ENCODE measurements at places on chromosomes 5 and 9. TPM values are rescaled to one million over a fixed set of nuclear protein-coding genes. Genes with fewer than 3 reads are reported as not detected.

- no peaks in the 10 kb centered on the region for H3K27me3 ChIP-seq
- no peak for DNase-seq
- H3K4me3 ChIP-seq: no peak overlapping the region
- no peaks in the 10 kb centered on the region for H3K36me3 ChIP-seq
These were observed 75.8 kb upstream of the ORM1 start for GRCh38 chr9:114247077-114247476.

IRX4 gene
- not detected for total RNA-seq

GRCh38 chr5:171633776-171634470, 151.7 kb upstream of the SMIM23 start:
- no peak overlapping the region for H3K27ac ChIP-seq
- H3K27me3 ChIP-seq: peaks cover 19% of the 10 kb centered on the region
- H3K4me3 ChIP-seq: no peak overlapping the region
- H3K36me3 ChIP-seq: no peaks in the 10 kb centered on the region

PIP5KL1 gene
- 2.9 TPM for total RNA-seq

DNA sequence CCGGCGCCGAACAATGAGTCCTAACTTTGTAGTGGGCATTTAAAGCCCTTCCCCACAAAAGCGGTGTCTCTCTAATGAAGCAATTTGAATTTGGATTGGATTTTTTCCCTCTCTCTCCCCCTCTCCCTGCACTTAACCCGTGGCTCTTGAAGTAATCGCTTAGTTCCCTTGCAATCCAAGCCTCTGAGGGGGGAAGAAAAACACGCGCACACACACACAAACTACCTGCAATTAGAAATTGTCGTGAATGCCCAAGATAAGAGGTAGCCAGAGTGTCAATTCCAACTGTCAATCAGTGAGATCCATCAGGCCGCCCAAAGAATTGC, 1.2 kb downstream of the LHX6 start:
- H3K4me1 ChIP-seq: peaks cover 10% of the 10 kb centered on the region
- H3K36me3 ChIP-seq: no peaks in the 10 kb centered on the region
- peaks cover 47% of the 10 kb centered on the region for H3K27me3 ChIP-seq
- no peak for DNase-seq
- peak overlapping the region; percentile 7 for H3K4me3 ChIP-seq

DNA sequence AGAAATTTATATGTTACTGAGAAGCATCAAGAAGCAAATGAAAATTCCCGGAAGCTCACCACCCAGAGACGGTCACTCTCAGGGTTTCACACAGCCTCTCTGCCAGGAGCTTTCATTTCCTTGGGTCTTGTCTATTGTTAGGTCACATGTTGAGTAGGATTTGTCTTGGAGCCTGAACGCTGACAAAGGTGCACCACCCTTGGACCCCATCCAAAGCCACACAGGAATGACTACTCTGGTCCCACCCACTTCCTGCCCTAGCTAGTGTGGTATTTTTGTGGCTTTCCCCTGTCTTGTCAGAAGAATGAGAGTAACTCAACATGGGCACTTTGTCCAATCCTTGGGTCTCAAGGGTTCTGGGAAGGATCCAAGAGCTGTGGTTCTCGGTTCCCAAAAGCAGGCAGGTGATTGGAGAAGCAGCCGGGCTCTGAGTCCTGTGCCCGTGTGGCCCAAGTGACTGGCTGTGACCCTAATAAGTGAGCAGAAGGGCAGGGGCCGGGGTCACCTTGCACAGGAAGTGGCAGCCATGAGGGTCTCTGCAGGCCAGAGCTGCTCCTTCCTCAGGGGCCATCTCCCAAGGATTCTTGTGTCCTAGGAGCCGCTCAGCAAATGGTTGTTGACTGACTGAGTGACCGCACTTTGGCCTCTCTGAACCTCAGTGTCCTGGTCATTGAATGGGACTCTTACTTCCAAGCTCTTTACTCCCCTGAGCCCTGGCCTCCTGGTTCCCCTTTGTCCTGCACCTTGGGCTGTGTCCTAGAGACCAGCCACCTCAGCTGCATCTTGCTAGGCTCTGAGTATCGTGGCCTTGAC, 6.9 kb downstream of the FGD3 start:
- H3K27me3 ChIP-seq: no peaks in the 10 kb centered on the region
- peak overlapping the region; percentile 96 for H3K27ac ChIP-seq
- DNase-seq: peak; percentile 94
- no peaks in the 10 kb centered on the region for H3K36me3 ChIP-seq
- H3K4me1 ChIP-seq: peaks cover 74% of the 10 kb centered on the region

TAL2 gene
- not detected for total RNA-seq

- no peak for DNase-seq
- H3K36me3 ChIP-seq: no peaks in the 10 kb centered on the region
- peaks cover 3% of the 10 kb centered on the region for H3K27me3 ChIP-seq
These were observed 30.9 kb upstream of the WWC1 start for GRCh38 chr5:168260353-168261226.

C5orf58 gene
- not detected for total RNA-seq

FCN1 gene
- total RNA-seq: not detected

DNA sequence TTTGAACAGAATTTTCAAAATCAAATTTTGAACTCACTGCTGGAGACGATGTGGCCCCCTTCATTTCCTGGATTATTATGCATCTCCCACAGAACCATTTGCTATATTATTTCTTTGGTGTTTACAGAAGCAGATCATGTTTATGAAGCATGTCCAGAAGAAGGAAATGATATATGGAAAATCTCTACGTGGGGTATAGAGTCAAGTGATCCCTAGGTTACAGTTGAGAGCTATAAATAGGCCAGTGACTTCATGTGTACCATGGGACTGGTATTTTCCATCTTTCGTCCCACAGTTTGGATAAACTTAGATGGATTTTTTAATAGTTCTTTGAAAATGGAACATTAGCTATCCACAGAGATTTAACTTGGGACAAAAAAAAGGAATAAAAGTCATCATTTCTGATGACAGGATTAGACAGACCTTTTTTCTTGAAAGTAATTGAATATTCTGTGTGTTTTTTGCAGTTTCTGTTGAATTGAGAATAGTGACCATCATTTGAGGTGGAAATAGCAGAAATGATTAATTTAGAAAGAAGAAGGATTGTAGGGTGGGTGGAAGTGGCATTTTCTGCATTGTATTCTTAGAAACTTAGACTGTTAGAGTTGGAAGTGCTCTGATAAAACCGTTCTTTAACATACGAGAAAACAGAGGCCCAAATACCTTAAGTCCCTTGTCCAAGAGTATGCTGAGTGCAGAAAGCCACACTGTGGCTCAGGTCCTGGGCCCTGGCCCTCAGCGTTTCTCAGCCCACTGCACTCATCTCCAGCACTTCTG, 136.4 kb downstream of the PIP5K1B start:
- H3K4me1 ChIP-seq: peaks cover 2% of the 10 kb centered on the region
- no peak overlapping the region for H3K4me3 ChIP-seq
- H3K36me3 ChIP-seq: no peaks in the 10 kb centered on the region
- no peak for DNase-seq
- H3K27ac ChIP-seq: no peak overlapping the region

C9orf152 gene
- not detected for total RNA-seq

DNA sequence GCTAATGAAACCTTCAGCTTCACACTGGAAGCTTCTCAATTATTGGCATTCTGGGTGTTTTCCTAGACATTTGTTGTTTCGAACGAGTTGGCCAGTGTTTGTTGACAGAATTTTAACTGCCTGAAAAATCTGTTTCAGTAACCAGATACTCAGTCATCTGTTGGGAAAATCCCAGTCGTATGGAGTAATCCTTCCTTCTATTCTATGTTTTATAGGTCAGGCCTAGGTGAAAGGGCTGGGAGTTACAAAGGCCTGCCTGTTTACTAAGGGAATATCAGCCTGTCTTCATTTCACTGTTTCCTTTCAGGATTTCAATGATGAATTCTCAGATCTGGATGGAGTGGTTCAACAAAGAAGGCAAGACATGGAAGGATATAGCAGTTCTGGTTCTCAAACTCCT, 59.9 kb downstream of the GRAMD2B start:
- H3K4me1 ChIP-seq: no peaks in the 10 kb centered on the region
- no peak overlapping the region for H3K27ac ChIP-seq
- DNase-seq: no peak
- H3K27me3 ChIP-seq: no peaks in the 10 kb centered on the region
- H3K36me3 ChIP-seq: peaks cover 31% of the 10 kb centered on the region

DNA sequence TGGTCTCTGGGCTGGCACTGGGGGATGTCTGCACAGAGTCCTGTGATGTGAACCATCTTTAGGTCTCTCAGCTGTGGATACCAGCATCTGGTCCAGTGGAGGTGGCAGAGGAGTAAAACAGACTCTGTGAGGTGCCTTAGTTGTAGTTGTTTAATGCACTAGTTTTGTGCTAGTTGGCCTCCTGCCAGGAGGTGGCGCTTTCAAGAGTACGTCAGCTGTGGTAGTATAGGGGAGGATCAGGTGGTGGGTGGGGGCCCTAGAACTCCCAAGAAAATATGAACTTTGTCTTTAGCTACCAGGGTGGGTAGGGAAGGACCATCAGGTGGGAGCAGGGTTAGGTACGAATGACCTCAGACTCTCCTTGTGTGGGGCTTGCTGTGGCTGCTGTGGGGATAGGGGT, 197.1 kb downstream of the TMC1 start:
- no peak overlapping the region for H3K27ac ChIP-seq
- no peak overlapping the region for H3K4me3 ChIP-seq
- H3K36me3 ChIP-seq: no peaks in the 10 kb centered on the region
- no peaks in the 10 kb centered on the region for H3K4me1 ChIP-seq
- H3K27me3 ChIP-seq: peaks cover 9% of the 10 kb centered on the region

- no peak for DNase-seq
- H3K27me3 ChIP-seq: no peaks in the 10 kb centered on the region
- peaks cover 3% of the 10 kb centered on the region for H3K4me1 ChIP-seq
- no peaks in the 10 kb centered on the region for H3K36me3 ChIP-seq
- H3K4me3 ChIP-seq: no peak overlapping the region
These were observed 91.4 kb downstream of the SEMA5A start for GRCh38 chr5:9454491-9454890.

- H3K4me1 ChIP-seq: no peaks in the 10 kb centered on the region
- H3K4me3 ChIP-seq: no peak overlapping the region
- DNase-seq: no peak
- H3K27me3 ChIP-seq: no peaks in the 10 kb centered on the region
These were observed 192.4 kb downstream of the SEMA6A start for GRCh38 chr5:116382032-116382873.

GRCh38 chr5:100950985-100951384, 47.9 kb upstream of the ST8SIA4 start:
- H3K36me3 ChIP-seq: peaks cover 6% of the 10 kb centered on the region
- DNase-seq: no peak
- H3K27me3 ChIP-seq: no peaks in the 10 kb centered on the region
- no peaks in the 10 kb centered on the region for H3K4me1 ChIP-seq
- H3K4me3 ChIP-seq: no peak overlapping the region
- no peak overlapping the region for H3K27ac ChIP-seq

- H3K36me3 ChIP-seq: no peaks in the 10 kb centered on the region
- no peak overlapping the region for H3K27ac ChIP-seq
- H3K4me3 ChIP-seq: no peak overlapping the region
- peak; percentile 28 for DNase-seq
- peaks cover 22% of the 10 kb centered on the region for H3K27me3 ChIP-seq
These were observed 2.5 kb upstream of the WHRN start for GRCh38 chr9:114507726-114508125.

GRCh38 chr9:127129718-127130085, 7.3 kb upstream of the ANGPTL2 start:
- H3K36me3 ChIP-seq: no peaks in the 10 kb centered on the region
- H3K27me3 ChIP-seq: no peaks in the 10 kb centered on the region
- no peak for DNase-seq
- no peak overlapping the region for H3K4me3 ChIP-seq
- H3K4me1 ChIP-seq: no peaks in the 10 kb centered on the region

IFNB1 gene
- 0.26 TPM for total RNA-seq

ANKRD33B gene
- 9.9 TPM for total RNA-seq

MAMDC2 gene
- total RNA-seq: not detected

DNA sequence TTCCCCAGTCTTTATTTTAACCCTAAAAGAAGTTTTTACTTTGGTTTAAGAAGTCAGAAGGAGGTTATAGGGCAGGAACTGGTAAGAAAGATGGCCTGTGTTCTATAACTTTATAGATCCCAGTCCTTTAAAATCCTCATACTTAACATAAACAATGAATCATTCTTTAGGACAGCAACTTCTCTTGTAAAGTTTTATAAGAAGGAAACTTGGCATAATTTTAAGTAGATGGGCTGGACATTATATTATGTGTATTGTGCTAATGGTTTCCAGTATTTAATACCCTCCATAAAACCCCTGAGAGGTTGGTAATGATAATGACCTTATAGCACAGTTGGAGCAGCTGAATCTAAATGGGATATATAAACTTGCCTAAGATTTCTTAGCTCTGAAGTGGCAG, 247.2 kb downstream of the FAM170A start:
- no peak for DNase-seq
- H3K4me3 ChIP-seq: no peak overlapping the region
- H3K27ac ChIP-seq: no peak overlapping the region
- H3K4me1 ChIP-seq: no peaks in the 10 kb centered on the region

GRCh38 chr9:113152699-113153098, 1.9 kb downstream of the SLC31A2 start:
- no peaks in the 10 kb centered on the region for H3K27me3 ChIP-seq
- H3K27ac ChIP-seq: no peak overlapping the region
- DNase-seq: no peak
- no peaks in the 10 kb centered on the region for H3K36me3 ChIP-seq
- H3K4me1 ChIP-seq: peaks cover 37% of the 10 kb centered on the region

ST8SIA4 gene
- total RNA-seq: 35.1 TPM

DNA sequence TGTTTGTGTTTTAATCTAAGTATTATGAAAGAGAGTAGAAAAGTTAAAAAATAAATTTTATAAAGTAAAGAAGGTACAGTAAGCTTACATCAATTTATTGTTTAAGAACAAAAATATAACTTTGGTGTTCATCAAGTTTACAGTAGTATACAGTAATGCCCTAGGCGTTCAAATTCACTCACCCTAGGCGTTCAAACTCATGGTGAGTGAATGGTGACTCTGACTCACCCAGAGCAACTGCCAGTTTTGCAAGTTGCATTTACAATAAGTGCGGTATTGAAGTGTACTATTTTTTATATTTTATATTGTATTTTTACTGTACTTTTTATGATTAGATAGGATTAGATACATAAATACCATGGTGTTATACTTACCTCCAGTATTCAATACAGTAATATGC, 421.3 kb downstream of the CDH12 start:
- no peaks in the 10 kb centered on the region for H3K36me3 ChIP-seq
- H3K4me3 ChIP-seq: no peak overlapping the region
- no peaks in the 10 kb centered on the region for H3K4me1 ChIP-seq
- no peak for DNase-seq

RGS3 gene
- total RNA-seq: 57.7 TPM

GCNT4 gene
- total RNA-seq: 2.4 TPM

DNA sequence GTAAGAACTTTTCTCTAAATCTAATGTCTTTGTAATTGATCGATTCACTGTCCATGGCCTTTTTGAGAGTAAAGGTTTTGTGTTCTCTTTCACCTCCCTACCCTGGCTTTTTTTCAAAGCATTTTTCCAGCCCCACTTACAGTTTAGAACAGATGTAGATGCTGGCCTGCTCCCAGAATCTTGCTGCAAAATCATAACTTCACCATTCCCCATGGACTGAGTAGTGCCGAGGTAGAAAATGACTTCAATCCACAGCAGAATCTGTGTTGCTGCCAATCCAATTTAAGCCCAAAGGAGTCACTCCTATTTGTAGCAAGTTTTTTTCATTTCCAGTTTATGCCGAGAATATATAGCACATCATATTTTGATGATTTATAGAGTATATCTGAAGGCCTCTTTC, 46.5 kb upstream of the CEMIP2 start:
- no peak for DNase-seq
- H3K27me3 ChIP-seq: no peaks in the 10 kb centered on the region

- no peak overlapping the region for H3K27ac ChIP-seq
- H3K4me3 ChIP-seq: peak overlapping the region; percentile 84
- peaks cover 27% of the 10 kb centered on the region for H3K27me3 ChIP-seq
- no peaks in the 10 kb centered on the region for H3K36me3 ChIP-seq
- H3K4me1 ChIP-seq: peaks cover 50% of the 10 kb centered on the region
These were observed 1.9 kb upstream of the RGMB start for GRCh38 chr5:98771382-98772109.

All from activated CD4-positive, alpha-beta memory T cell treated with anti-CD3 and anti-CD28 coated beads for 36 hours (primary cell).